ENCODE measurements at places on chromosomes 6 and 20. TPM values are rescaled to one million over a fixed set of nuclear protein-coding genes. Genes with fewer than 3 reads are reported as not detected.

The CRIP3 gene
- 0.69 TPM for total RNA-seq

GRCh38 chr20:44716309-44717106 is 1.3 kb downstream of the CCN5 start:
- no peaks in the 10 kb centered on the region for H3K27me3 ChIP-seq
- DNase-seq: no peak
- H3K27ac ChIP-seq: no peak overlapping the region
- peaks cover 5% of the 10 kb centered on the region for H3K4me1 ChIP-seq
- H3K36me3 ChIP-seq: no peaks in the 10 kb centered on the region

DNA sequence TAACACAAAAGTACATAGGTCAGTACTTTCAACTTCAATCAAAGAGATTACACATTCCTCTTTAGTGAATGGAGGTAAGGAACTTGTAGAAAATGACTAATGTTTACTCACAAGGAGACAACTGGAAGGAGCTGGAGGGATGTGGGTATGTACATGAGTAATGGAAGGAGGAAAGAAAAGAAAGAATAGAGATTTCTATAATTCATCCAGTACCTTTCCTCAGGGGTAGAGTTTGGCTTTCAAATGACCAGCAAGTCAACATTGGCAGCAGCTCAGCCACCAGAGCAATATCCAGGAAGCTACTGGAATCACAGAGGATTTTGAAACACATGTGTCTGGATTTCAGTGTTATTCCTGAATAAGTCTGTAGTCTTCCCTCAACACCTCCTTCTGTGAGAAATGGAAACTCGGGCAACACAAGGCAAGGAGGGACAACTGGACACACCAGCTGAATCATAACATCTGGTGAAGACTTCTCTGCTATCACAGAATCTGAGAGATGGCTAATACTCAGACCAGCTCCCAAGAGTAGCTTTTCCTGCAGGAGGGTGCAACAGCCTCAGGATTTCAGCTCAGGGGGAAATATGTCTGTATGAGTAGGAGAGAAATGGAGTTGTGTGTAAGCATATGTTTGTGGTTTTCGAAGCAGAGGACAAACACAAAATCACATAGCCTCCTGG is 98.8 kb downstream of the HAO1 start:
- no peak overlapping the region for H3K27ac ChIP-seq
- H3K27me3 ChIP-seq: no peaks in the 10 kb centered on the region
- DNase-seq: no peak
- H3K4me1 ChIP-seq: no peaks in the 10 kb centered on the region
- no peak overlapping the region for H3K4me3 ChIP-seq
- H3K36me3 ChIP-seq: no peaks in the 10 kb centered on the region

DNA sequence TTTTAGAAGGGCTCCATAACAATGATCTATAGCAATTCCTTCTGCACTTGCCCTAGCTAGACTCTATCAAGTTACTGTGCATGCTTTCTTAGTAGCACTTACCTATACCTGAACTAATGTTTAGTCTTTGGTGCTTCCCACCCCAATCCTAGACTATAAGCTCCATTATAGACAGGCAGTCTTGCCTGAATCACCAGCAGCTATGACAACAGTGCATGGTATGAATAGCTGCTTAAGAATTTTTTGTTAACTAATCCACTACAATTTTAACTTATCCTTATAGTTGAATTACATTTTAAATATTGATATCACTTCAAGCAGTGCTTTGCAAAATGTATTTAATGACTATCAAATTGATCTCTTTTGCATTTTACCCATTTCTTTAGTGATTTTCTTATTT is 164.3 kb downstream of the RPS12 start:
- H3K27ac ChIP-seq: no peak overlapping the region
- H3K4me3 ChIP-seq: no peak overlapping the region
- no peak for DNase-seq
- H3K36me3 ChIP-seq: no peaks in the 10 kb centered on the region

The ABCC10 gene
- 33.9 TPM for total RNA-seq

DNA sequence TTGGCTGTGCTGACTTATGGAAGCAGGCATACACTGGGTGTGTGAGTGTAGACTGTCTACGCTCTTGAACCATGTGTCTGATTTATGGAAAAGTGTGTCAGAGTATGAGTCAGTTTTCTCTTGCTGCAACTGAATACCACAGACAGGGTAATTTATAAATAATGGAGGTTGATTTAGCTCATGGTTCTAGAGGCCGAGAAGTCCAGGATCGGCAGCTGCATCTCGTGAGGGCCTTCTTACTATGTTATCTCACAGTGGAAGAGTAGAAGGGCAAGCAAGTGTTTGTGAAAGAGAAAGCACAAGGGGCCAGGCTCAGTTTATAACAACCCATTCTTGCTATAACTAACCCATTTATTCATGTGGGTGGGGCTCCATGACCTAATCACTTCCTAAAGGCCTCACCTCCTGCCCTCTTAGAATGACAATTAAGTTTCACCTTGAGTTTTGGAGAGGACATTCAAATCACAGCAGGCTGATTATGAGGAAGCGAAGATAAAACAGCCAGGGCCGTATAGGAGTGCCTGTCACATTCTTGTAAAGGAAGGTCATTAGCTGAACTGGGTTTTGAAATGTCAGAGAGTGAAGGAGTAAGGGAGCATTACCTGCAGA is 6.7 kb downstream of the GPR31 start:
- DNase-seq: no peak
- H3K27ac ChIP-seq: no peak overlapping the region
- H3K4me1 ChIP-seq: no peaks in the 10 kb centered on the region
- no peaks in the 10 kb centered on the region for H3K36me3 ChIP-seq

DNA sequence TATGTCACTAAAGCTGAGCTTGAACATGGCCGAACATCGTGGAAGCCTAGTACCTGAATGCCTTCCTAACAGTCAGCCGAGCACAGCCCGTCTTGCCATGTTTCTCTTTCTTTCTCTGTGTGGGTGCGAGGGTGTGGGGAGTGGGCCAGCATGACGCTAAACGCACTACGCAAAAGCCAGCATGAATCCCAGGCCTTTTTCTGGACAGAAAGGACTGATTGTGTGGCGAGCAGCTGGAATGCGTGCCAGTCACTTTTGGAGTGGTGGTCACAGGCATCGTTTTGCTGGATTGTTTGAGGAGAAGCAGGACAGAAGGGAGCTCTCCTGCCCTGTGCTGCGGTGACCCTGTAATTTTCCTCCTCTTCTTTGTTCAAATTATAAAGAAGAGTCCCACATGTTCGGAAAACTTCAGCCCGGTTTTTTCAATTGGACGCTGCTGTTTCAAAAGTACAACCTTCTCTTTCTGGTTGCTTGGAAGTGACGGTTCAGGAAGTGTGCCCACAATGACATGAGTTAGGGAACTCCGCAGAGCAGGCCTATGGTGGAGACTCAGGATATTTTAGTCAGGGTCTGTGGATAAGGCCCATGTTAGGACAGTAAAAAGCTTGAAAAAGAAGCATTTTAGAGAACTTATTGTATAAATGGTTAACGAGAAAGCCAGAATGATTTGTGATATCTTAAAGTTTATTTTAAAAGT is 54.3 kb downstream of the PDE7B start:
- no peak for DNase-seq
- H3K27ac ChIP-seq: no peak overlapping the region
- H3K4me3 ChIP-seq: no peak overlapping the region
- no peaks in the 10 kb centered on the region for H3K27me3 ChIP-seq
- no peaks in the 10 kb centered on the region for H3K36me3 ChIP-seq

The RNF217 gene
- 9.1 TPM for total RNA-seq

The RWDD1 gene
- 30.8 TPM for total RNA-seq

GRCh38 chr20:46683939-46684750 is 5.1 kb downstream of the TP53RK start:
- no peaks in the 10 kb centered on the region for H3K27me3 ChIP-seq
- no peak overlapping the region for H3K27ac ChIP-seq
- DNase-seq: peak; percentile 53
- peaks cover 10% of the 10 kb centered on the region for H3K4me1 ChIP-seq

DNA sequence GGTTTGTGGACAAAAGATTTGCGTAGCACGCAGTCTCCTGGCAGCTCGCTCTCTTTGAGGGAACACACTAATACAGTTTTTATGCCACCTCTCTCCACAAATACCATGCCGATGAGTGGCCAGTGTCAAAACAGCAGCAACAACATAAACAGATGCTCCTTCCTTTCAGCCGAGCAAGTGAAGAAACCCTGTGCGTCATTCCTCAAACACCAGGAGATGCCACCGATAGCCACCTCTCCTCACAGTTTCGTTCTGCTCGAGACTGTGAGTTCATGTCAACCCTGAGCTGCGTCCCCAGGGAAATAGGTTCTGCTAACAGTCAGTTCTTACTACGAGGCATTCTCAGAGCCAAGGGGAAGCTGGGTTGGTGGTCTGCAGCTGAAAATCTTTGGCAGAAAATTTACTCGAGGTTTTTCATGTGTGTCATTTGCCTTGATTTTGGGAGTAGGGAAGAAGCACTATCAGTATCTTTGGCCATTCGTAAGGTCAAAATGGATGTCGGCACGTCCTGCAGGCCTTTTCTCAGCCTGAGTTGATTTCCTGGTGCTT is 59.9 kb downstream of the EYA2 start:
- no peak overlapping the region for H3K27ac ChIP-seq
- H3K27me3 ChIP-seq: no peaks in the 10 kb centered on the region
- H3K36me3 ChIP-seq: no peaks in the 10 kb centered on the region
- no peaks in the 10 kb centered on the region for H3K4me1 ChIP-seq
- DNase-seq: no peak

- no peak for DNase-seq
- H3K4me3 ChIP-seq: no peak overlapping the region
- no peaks in the 10 kb centered on the region for H3K27me3 ChIP-seq
- no peaks in the 10 kb centered on the region for H3K36me3 ChIP-seq
Observed at GRCh38 chr20:18394363-18394762, 72.5 kb downstream of the DZANK1 start.

DNA sequence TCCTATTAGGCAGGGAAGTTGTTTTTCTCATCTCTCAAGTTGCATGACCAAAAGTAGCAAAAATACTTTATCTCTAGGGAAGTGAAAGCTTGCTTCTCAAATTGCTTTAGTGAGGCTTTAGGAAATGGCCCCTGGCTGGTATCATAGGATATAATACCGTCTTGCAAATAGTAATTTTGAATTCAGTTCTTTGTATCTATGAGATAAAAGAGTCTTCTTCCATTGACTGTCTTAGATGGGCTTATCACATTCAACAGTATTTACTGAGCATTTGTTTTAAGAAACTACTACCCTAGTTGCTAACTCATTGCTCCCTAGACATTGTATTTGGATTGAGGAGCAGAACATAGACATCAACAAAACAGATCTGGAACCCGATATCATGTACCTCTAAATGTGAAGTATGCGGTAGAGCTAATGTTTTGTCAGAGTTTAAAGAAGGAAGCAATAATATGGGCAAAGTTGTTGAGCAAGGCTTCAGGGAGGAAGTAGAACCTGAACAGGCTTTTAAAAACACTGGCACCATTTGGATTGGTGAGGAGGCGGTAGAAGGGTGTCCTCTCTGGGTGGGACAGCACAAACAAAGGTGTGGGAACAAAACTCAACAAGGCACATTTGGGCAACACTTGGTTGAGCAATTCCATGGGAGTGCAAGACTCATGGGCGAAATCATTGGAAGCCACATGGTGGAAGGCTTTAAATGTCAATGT is 101.5 kb downstream of the SGK1 start:
- no peak for DNase-seq
- H3K27ac ChIP-seq: no peak overlapping the region
- H3K4me1 ChIP-seq: no peaks in the 10 kb centered on the region
- H3K36me3 ChIP-seq: no peaks in the 10 kb centered on the region

DNA sequence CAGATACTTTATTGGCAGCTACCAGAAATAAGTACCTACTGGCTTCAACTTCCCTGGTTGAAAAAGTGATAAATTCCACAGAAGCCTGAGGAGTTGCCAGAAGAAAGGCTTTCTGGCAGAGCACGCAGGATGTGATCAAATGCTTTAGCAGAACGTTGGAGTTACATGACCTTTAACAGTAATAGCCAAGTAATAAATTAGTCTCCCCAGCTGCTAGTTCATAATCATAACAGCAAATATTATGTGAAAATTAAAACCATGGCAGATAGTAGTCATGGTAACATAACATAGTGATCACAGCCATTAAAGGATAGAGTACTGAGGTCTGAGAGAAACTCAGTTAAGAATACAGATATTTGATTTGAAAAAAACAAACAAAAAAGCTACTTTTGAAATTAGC is 567.7 kb downstream of the ADGRB3 start:
- no peaks in the 10 kb centered on the region for H3K36me3 ChIP-seq
- H3K4me1 ChIP-seq: no peaks in the 10 kb centered on the region
- H3K4me3 ChIP-seq: no peak overlapping the region
- H3K27ac ChIP-seq: no peak overlapping the region
- DNase-seq: no peak
- H3K27me3 ChIP-seq: no peaks in the 10 kb centered on the region

The CDSN gene
- not detected for total RNA-seq

GRCh38 chr20:16271450-16271849 is 301.8 kb downstream of the KIF16B start:
- no peaks in the 10 kb centered on the region for H3K36me3 ChIP-seq
- no peak overlapping the region for H3K27ac ChIP-seq
- no peaks in the 10 kb centered on the region for H3K27me3 ChIP-seq
- DNase-seq: no peak
- H3K4me1 ChIP-seq: no peaks in the 10 kb centered on the region
- no peak overlapping the region for H3K4me3 ChIP-seq

DNA sequence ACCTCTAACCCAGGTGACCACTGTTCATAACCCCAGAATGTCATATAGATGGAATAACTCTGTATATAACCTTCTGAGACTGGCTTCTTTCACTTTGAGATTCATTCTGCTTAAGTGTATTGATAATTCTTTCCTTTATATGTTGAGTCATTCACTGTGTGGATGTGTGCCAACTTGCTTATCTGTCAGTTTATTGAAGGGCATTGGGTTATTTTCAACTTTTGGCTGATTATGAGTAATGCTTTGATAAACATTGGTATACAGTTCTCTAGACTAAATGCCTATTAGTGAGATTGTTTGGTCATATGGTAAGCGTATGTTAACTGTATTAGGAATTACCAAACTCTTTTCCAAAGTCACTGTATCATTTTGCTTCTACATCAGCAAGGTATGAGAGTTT is 453.4 kb upstream of the SPTLC3 start:
- DNase-seq: no peak
- H3K27me3 ChIP-seq: no peaks in the 10 kb centered on the region
- H3K4me1 ChIP-seq: no peaks in the 10 kb centered on the region
- H3K36me3 ChIP-seq: no peaks in the 10 kb centered on the region
- H3K27ac ChIP-seq: no peak overlapping the region
- no peak overlapping the region for H3K4me3 ChIP-seq

- DNase-seq: no peak
- H3K27me3 ChIP-seq: no peaks in the 10 kb centered on the region
- H3K4me1 ChIP-seq: peaks cover 4% of the 10 kb centered on the region
- H3K36me3 ChIP-seq: no peaks in the 10 kb centered on the region
- H3K27ac ChIP-seq: no peak overlapping the region
Observed at GRCh38 chr6:15320693-15321092, 74.8 kb downstream of the JARID2 start.

DNA sequence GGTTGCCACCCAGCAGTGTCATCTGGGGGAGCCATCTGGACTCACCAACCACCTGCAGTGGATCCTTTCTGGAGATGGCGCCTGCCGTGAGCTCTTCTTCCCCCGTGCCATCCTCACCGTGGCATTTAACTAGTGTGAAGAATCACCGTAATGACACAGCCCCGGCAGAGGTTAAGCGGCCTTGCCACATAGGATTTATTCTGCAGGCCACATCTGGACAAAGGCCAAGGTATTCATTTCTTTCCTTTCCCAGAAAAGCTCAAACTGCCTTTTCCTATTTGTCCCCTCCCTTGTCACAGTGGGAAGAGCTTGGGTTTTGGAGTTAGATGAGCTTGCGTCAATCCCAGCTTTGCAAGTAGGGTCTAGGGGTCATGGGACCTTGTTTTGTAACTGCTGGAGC is 88.4 kb downstream of the PXDC1 start:
- no peak for DNase-seq
- no peak overlapping the region for H3K27ac ChIP-seq
- no peak overlapping the region for H3K4me3 ChIP-seq
- no peaks in the 10 kb centered on the region for H3K36me3 ChIP-seq

Measured in colonic mucosa (tissue), 4 donors.